Kidney (tissue), 22 donors: ENCODE measurements at places on chromosomes 1 and 21. TPM values are rescaled to one million over a fixed set of nuclear protein-coding genes. Genes with fewer than 3 reads are reported as not detected.

The KMO gene
- 2.3 TPM for total RNA-seq

The MYOC gene
- 0.66 TPM for total RNA-seq

The RGS18 gene
- total RNA-seq, result 6.2 TPM

DNA sequence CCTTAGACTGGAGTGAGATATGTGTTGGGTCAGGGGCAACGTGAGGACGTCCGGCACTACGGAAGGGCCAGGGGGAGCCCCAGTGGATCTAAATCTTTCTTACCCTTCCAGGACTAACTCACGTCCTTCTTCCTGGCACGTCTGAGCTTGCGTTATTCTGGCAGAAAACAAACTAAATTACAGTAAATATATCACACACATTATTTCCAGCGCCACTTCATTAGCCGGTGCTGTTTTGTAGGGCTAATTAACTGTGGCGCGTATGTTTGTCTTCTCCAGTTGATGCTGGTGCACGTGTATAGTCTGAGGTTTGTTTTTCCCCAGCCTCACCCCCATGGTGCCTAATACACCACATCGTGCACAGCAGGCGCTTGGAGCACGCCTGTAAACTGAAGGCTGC, 59.2 kb downstream of the TLR5 start:
- no peaks in the 10 kb centered on the region for H3K36me3 ChIP-seq
- no peak for DNase-seq
- H3K27me3 ChIP-seq, result no peaks in the 10 kb centered on the region

- DNase-seq, result no peak
- no peaks in the 10 kb centered on the region for H3K27me3 ChIP-seq
- H3K27ac ChIP-seq, result no peak overlapping the region
- H3K36me3 ChIP-seq, result no peaks in the 10 kb centered on the region
- peaks cover 4% of the 10 kb centered on the region for H3K4me1 ChIP-seq
Measured at GRCh38 chr1:79716447-79716846, 709.9 kb upstream of the ADGRL4 start.
